Central memory CD4-positive, alpha-beta T cell (primary cell): ENCODE measurements at places on chromosomes 1 and 21.

DNA sequence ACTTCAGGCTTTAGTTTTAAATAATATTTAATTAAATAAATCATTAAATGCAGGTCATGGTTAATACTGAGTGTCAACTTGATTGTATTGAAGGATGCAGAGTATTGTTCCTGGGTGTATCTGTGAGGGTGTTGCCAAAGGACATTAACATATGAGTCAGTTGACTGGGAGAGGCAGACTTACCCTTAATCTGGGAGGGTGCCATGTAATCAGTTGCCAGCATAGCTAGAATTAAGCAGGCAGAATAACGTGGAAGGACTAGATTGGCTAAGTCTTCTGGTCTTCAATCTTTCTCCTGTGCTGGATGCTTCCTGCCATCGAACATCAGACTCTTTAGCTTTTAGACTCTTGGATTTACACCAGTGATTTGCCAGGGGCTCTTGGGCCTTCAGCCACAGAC, 85.3 kb downstream of the MAP3K21 start:
- no peak for DNase-seq

DNA sequence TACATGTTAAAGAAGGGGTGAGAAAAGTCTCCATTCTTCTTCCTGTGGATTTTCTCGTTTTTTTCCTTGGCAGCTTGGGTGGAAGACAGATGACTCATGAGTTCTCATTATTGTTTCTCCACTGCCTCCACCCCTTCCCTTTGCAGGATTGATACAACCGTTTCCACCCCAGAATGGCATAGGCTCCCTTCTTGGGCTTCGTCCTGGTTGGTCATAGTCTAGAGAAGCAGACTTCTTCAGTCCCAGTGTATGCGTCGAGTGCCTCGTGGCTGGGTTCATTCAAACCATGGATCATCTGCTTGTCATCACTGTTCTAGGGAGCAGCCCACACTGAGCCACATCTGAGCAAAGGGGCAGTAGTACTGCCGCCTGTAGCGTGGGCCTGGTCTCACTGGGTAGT, 13.7 kb downstream of the PTGFRN start:
- DNase-seq, result no peak

- DNase-seq, result no peak
These were observed 8.5 kb upstream of the AKNAD1 start for GRCh38 chr1:108865316-108865910.

DNA sequence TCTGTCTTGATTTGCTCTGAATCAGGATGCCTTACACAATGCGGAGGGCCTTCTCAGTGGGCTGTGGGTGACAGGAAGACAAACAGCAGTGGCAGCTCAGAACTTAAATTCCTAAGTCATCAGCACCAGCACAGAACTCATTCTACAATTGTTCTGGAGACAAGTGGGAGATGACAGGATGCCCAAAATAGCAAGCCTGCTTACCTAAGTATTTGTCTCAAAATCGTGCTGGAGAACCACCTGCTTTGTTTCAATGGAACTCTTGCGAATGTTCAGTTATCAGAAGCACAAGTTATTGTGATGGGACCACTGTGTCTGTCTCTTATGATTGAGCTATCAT, 76.1 kb downstream of the VCAM1 start:
- no peak for DNase-seq

GRCh38 chr21:32979598-32980268, 46.0 kb upstream of the OLIG2 start:
- no peak for DNase-seq

DNA sequence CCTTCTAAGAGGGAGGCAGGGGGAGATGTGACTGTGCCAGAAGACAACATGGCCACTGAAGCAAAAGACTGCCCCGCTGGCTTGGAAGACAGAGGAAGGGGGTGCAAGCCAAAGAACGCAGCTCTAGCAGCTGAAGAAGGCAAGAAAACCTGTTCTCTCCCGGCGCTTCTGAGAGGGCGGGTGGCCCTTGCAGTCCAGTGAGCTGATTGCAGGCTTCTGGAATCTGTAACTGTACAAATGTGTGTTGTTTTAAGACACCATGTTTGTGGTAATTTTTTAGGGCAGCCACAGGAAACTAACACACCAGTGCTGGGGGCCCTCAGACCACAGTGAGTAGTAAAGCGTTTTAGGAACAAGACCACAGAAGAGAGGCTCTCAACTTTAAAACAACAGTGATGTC, 47.0 kb downstream of the CD46 start:
- DNase-seq, result peak; percentile 21

- DNase-seq, result no peak
These were observed 4.2 kb upstream of the RGS13 start for GRCh38 chr1:192631749-192632148.

- no peak for DNase-seq
These were observed 63.9 kb upstream of the GRHL3 start for GRCh38 chr1:24255226-24255625.

DNA sequence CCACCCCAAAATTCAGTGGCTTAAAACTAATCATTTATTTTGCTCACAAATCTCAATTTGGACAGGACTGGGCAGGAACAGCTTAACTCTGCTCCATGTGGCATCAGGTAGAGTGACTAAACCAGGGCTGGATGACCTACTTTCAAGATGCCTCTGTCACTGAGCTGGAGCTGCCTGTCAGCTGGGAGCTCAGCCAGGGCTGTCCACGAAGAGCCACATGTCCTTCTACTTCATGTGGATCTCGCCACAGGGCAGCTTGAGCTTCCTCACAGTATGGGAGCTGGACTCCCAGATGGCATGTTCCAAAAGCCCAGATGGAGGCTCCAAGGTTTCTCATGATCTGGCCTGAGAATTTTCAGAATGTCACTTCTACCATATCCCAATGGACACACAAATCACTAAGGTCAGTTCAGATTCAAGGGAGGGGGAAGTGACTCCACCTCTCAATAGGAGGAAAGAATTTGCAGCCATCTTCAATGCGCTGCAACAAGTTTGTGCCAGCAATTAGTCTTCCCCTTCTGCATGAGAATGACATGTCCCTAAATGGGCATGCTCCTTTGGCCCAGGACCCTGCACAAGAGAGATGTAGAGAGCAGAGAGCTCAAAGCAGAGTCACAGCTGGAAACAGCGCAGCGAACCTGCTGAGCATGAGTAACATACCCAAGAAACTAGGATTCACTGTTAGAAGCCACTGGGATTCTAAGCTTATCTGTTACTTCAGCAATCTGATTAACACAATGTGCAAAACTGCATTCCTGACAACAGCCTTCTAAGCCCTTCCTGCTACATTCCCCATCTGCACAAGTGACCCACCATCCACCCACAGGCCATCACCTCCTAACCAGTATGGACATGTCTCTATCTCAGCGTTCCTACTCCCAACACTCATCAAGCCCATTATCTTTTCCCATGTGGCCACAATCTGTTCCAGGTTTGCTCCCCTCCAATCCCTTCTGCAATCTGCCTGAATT, 17.0 kb downstream of the HLCS start:
- DNase-seq, result no peak

GRCh38 chr1:29793101-29793546, 556.8 kb downstream of the PTPRU start:
- peak; percentile 8 for DNase-seq

GRCh38 chr1:199015799-199016198, 377.0 kb downstream of the PTPRC start:
- no peak for DNase-seq

DNA sequence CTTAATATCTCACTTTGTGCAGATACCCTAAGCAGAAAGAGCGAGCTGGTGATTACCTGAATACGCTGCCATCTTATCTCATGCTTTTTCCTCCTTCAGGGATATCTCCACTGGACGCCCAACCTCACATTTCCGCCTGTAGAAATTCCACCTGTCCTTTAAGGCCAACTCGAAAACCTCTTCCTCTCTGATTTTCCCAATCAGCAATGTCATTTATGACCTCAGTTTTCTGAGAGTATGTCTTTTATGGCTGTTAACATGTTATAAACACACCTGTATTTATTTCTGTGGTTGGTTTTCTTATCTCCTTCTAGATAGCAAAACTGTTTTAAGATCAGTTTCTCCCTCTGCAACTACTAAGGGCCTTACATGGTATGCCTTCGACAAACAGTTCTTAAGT, 41.1 kb downstream of the CD34 start:
- no peak for DNase-seq

DNA sequence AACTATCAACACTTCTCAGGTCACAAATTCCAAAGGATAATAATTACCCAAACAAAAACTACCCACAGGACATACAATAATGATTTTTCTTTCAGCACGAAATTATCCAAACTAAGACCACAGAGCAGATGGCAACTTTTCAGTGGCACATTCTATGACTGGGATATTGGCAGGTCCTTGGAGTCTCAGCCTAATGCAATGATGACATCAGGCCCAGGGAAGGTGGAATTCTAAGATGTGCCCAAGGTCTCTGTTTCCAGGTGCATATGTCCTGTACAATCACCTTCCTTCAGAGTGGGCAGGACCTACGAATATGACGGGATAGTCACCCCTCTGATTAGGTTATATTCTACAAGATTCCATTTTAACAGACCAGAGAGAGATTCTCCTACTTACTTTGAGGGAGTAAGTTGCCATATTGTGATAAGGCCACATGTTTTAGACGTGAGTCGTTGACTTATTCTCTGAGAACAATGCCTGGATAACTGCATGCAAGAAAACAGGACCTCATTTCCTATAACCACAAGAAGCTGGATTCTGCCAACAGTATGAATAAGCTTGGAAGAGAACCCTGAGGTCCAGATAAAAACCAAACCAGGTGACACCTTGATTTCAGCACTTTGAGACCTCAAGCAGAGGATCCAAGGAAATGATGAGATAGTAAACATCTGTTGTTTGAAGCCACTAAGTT, 69.9 kb downstream of the ZC3H11B start:
- DNase-seq, result no peak

GRCh38 chr1:235295902-235296350, 32.1 kb downstream of the ARID4B start:
- DNase-seq, result no peak

GRCh38 chr1:92538048-92538412, 51.3 kb upstream of the GFI1 start:
- DNase-seq, result peak; percentile 21

- no peak for DNase-seq
These were observed 36.2 kb downstream of the TP73 start for GRCh38 chr1:3688356-3689137.
